ENCODE measurements at places on chromosomes 4 and X.

DNA sequence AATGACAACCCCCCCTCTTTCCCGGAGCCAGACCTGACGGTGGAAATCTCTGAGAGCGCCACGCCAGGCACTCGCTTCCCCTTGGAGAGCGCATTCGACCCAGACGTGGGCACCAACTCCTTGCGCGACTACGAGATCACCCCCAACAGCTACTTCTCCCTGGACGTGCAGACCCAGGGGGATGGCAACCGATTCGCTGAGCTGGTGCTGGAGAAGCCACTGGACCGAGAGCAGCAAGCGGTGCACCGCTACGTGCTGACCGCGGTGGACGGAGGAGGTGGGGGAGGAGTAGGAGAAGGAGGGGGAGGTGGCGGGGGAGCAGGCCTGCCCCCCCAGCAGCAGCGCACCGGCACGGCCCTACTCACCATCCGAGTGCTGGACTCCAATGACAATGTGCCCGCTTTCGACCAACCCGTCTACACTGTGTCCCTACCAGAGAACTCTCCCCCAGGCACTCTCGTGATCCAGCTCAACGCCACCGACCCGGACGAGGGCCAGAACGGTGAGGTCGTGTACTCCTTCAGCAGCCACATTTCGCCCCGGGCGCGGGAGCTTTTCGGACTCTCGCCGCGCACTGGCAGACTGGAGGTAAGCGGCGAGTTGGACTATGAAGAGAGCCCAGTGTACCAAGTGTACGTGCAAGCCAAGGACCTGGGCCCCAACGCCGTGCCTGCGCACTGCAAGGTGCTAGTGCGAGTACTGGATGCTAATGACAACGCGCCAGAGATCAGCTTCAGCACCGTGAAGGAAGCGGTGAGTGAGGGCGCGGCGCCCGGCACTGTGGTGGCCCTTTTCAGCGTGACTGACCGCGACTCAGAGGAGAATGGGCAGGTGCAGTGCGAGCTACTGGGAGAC lies 1.6 kb downstream of the PCDH10 start:
- peak; percentile 63 for DNase-seq

DNA sequence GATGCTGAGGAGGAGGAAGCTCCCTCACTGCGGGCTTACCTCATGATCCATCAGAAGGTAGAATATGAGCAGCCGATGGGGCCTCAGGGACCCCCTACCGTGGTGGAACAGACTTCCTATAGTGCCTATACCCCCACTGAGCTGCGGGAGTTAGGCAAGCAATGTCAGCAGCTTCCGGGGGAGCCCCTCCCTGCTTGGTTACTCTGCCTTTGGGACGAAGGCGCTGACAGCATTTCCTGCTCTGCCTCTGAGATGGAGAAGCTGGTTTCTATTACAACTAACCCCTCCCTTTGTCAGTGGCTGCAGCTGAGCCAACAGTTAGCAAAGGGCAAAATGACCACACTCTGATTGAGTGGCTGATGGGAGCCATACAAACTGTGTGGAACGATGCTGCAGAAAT lies 430.7 kb downstream of the IDS start:
- DNase-seq, result no peak

- no peak for DNase-seq
Observed at GRCh38 chrX:40912576-40912975, 172.7 kb upstream of the USP9X start.

DNA sequence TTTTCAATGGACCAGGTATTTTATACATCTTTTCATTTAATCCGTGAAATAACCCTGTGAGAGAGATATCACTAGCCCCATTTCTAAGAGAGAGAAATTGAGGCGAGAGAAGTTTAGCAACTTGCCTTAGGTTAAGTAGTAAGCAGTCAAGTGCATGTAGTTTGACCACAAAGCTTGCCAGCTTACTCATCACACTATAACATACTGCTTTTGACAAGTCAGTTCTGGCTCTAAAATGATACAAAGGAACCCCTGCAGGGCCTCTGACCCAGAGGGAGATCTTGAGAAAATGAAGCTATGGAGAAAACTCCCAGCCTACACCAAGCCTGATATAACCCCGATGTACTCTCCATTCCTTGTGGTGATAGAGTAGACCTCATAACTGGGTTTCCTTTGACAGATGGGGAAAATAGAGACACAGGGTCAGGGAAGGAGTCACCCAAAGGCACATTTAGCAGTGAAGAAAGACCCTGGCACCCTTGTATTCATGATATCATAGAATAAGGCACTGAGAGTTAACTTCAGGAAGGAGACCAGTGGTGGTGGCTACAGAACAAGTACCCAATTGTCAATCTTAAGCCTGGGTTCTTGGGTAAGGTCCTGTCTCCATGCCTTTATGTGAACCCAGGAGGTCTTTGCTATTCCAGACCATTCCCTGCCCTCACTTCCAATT lies 60.2 kb upstream of the MSN start:
- no peak for DNase-seq

GRCh38 chr4:132227151-132227856 lies 921.8 kb upstream of the PCDH10 start:
- DNase-seq, result no peak

DNA sequence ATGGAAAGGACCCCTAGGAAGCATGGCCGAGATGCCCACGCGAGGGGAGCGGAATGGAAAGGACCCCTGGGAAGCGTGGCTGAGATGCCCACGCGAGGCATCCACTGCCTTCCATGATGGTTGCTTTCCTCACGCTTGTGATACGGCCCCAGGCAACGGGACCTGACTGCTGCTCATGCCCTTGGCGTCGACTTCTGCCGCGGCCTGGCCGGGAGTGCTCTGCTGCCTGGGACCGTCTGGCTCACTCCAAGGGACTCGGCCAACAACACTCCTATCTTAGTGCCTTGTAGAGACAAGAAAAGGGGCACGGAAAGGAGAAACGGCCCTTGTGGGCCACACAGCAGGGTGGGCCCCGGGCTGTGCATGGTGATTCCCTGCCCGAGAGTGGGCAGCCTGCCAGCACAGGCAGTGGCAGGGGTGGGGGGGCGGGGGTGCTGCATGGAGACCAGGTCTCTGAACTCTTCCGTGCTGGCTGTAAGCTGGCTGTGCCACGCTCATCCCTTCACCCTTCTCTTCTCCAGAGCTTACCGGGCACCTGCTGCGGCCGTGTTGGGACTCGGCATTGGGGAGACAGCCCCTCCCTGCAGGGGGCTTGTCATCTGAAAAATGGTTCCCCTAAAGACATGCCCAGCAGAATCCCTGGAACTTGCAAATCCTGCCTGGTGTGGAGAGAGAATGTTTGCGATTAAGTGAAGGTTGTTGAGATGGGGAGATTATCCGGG lies 38.6 kb upstream of the HMX1 start:
- no peak for DNase-seq
